ENCODE measurements at places on chromosomes 6 and 20. TPM values are rescaled to one million over a fixed set of nuclear protein-coding genes. Genes with fewer than 3 reads are reported as not detected.
A peak's percentile ranks its signal among the peaks of the same experiment; 100 is the strongest.

GRCh38 chr6:151044465-151045441 lies 179.3 kb downstream of the MTHFD1L start:
- DNase-seq: peak; percentile 93

HLA-DRB5 gene
- not detected for total RNA-seq

ACTL10 gene
- total RNA-seq: 0.18 TPM

- DNase-seq: no peak
Observed at GRCh38 chr6:42306439-42307140, 88.9 kb upstream of the MRPS10 start.

CYP39A1 gene
- not detected for total RNA-seq

CCDC170 gene
- total RNA-seq: 0.54 TPM

DNA sequence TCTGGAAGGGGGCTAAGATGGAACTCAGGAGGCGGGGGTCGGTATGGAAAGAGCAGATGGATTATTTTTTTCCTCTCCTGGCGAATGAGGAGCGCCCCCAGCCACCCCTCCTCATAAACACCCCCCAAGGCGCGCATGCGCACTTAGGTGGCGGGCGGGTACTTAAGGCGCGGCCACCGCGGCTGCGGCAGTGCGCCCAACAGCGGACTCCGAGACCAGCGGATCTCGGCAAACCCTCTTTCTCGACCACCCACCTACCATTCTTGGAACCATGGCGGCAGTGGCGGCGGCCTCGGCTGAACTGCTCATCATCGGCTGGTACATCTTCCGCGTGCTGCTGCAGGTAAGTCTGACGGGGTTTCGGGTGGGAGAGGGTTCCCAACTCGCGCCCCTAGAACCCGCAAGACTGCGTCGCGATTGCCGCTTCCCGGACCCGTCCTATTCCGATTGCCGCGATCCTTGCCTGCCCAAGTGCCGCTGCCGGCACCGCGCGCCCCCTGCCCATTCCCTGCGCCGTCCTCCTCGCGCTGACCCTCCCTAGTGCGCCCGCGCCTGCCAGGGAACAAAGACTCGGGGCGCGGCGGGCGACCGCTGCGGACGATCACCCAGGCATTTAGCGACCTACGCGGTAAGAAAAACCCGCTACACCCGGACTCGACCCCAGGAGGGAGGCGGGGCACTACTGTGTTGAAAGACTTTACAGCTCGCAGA lies at the start of gene NNAT:
Gene NNAT (plus strand): TSS at position 190 of the 711 bp plus-strand sequence. CDS start 82 bp downstream, at position 272.
- DNase-seq: no peak

CST11 gene
- not detected for total RNA-seq

GRCh38 chr6:168188369-168189199 lies 109.6 kb upstream of the FRMD1 start:
- no peak for DNase-seq

IRAK1BP1 gene
- total RNA-seq: 1.9 TPM

- no peak for DNase-seq
Observed at GRCh38 chr6:155287762-155288161, 23.9 kb downstream of the CLDN20 start.

GRCh38 chr6:14707276-14707675 lies 538.6 kb upstream of the JARID2 start:
- DNase-seq: no peak

TFAP2C gene
- total RNA-seq: under 0.01 TPM

RHAG gene
- not detected for total RNA-seq

TOP1 gene
- total RNA-seq: 14.0 TPM

Data from IMR-90 (cell line).